RWPE2 (cell line): ENCODE measurements at places on chromosomes 3 and 15.

DNA sequence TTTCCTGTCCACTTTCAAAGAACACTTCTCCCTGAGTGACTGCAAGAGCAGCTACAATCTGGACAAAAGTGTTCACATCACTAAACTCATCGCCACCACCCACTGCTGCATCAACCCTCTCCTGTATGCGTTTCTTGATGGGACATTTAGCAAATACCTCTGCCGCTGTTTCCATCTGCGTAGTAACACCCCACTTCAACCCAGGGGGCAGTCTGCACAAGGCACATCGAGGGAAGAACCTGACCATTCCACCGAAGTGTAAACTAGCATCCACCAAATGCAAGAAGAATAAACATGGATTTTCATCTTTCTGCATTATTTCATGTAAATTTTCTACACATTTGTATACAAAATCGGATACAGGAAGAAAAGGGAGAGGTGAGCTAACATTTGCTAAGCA, 1.8 kb downstream of the CCRL2 start:
- no peak for DNase-seq

- no peak for DNase-seq
Measured at GRCh38 chr3:136703429-136703828, 48.7 kb downstream of the STAG1 start.

DNA sequence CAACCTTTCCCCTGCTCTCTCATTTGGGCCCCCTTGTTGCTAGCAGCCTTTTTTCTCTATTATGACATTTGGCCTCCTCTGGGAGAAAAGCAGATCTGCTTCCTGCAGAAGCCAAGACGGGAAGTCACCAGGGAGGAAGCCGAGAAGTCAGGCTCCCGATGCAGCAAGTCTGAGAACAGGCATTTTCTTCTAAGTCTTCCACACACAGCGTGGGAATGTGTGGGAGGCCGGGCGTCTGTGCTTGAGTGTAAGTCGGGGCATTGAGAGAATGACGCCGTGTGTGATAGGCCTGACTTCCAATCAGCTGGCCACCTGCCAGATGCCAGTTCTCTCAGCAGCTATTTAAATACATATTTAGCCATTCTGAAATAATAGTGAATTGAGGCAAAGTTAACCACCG, 75.8 kb upstream of the FAM98B start:
- no peak for DNase-seq

GRCh38 chr3:64473466-64473865, 214.3 kb downstream of the ADAMTS9 start:
- DNase-seq = no peak

DNA sequence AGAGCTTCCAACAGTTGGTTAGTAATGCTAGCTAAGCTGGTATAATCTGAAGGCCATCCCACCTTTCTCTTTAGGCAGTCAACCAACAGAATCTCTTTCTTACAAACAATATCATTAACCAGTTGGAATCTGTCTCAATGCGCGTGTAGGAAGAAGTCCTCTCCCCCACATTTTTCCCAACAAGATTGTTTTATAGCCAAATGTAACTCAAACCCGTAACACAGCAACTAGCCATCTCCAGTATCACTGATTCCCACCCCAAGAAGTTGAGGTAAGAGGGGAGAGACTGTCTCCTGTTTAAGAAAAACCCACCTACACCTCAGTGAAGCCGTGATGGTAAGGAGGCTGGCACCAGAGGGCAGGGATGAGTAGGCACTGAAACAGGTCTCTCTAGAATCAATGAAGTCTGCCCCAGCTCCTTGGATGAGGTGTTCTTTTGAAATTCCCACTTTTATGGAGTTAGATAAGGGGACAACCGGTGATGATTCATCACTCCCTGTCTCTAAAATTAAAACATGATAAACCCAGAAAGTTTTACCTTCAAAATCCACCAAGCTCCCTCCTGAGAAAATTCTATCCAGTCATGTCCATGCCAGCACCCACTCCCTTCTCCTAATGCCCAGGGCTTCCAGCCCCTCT, 30.9 kb downstream of the CDC25A start:
- DNase-seq = no peak

DNA sequence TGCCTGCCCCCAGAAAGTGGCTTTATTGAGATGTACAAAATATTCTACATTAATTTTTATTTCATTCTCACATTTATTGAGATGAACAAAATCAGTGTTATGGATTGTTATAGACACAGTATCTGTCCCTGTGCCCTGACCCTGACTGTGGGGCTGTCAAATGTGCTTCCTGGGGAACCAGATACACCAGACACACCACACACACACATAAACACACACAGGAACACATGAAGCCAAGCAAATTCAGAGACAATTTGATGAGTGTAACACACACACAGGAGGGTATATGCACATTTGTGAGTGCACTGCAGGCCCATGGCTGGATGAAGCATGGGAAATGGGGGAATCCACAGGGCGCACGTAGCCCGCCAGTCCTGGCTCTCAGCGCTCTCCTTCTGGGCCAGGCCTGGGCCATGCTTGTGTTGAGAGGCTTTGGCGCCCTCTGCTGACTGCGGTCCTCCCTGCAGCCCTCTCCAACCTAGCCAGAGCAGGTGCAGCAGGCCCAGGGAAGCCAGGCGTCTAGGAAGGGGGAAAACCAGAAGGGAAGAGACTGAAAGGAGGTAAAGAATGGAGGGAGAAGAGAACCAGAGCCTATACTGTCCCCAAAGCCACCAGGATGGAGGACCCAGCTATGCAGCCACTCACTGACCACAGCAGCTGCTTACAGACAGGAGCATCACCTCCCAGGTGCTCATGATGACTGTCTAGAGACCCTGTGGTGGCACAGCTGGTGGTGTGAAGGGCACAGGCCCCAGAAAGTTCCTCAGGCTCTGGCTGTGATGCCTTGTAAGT, 18.0 kb upstream of the LOXL1 start:
- DNase-seq = no peak

- no peak for DNase-seq
Measured at GRCh38 chr3:156389449-156389950, 165.4 kb downstream of the SSR3 start.

DNA sequence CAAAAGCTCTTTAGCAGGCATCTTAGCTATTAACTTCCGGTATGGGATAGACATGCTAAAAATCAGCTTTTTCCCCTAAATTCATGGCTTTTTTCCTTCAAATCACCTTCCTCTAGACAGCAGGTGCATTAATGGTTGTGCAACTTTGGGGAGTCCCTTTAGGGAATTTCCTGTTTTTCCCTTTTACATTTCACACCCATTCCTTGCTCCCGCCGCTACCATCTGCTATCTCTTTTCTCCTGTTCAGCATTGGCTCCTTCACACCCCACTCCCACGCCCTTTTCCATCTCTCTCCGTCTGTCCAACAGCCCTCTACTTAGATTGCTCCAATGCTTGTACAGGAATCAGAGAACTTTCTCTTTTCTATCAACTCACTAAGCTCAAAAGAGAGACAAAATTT, 43.4 kb downstream of the FEZF2 start:
- DNase-seq = no peak

DNA sequence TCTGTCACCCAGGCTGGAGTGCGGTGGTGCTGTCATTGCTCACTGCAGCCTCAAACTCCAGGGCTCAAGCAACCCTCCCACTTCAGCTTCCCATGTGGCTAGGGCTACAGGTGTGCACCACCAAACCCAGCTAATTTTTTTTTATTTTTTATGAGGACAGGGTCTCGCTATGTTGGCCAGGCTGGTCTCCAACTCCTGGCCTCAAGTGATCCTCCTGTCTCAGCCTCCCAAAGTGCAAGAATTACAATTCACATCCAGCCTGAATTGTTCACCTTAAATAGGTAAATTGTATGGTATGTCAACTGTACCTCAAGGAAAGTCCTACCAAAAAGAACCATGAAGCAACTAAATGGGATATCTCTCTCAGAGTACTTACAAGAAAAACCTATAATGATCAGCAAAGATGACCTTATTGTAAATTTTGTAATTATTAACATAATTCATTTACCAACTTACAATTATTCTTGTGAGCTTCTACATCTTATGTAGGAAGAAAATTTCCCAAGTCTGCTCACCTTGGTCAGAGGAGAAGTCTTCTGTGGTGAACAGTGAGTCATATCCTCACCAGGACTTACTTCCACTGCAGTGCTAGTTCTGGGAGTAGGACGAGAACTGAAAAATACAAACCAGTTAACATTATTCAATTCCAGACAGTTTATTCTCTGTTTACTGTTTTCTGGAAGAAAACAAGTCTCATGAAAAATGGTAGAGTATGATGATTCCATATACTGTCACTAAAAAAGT, 54.4 kb downstream of the ULK4 start:
- no peak for DNase-seq

DNA sequence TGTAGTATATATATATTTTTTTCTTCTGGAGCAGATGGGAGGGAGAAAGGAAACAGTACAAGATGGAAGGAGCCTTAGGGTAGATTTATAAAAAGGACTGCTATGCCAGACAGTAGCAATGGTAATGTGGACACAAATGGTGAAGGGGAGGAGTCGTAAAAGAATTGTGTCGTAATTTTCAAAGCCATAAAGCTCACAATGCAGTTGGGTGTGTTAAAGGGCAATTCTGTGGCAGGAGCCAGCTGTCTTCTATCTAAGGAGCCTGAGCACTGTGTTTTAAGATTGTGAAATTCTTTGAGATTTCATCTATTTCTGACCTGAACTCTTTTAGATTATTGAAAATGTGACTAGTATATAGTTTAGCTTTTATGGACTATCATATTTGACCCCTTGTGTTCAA, 58.9 kb downstream of the CNOT10 start:
- DNase-seq = no peak

GRCh38 chr3:36796881-36797280, 32.5 kb upstream of the DCLK3 start:
- DNase-seq = no peak

GRCh38 chr3:99332276-99332675, 306.1 kb upstream of the COL8A1 start:
- no peak for DNase-seq

GRCh38 chr3:143658861-143659260, 189.4 kb downstream of the SLC9A9 start:
- DNase-seq = no peak

GRCh38 chr15:86162172-86162591, 82.5 kb downstream of the AGBL1 start:
- no peak for DNase-seq

DNA sequence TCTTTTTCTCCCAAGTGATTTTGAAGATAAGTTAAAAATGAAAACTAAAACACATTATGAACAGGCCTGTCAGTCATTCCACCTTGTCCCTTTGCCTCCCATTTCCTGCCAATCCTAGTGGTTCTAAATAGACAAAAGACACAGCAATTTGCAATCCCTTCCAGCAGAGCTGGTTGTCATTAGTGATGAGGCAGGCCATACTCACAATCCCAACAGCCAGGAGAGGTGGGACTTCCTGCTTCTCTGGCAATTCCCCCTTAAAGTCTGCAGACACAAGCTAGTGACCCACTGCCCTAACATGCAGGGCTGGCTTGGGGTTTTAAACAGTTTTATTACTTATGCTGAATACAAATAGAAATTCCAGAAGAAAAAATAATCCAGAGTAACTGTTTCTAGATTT, 38.4 kb upstream of the RBP1 start:
- DNase-seq = no peak

DNA sequence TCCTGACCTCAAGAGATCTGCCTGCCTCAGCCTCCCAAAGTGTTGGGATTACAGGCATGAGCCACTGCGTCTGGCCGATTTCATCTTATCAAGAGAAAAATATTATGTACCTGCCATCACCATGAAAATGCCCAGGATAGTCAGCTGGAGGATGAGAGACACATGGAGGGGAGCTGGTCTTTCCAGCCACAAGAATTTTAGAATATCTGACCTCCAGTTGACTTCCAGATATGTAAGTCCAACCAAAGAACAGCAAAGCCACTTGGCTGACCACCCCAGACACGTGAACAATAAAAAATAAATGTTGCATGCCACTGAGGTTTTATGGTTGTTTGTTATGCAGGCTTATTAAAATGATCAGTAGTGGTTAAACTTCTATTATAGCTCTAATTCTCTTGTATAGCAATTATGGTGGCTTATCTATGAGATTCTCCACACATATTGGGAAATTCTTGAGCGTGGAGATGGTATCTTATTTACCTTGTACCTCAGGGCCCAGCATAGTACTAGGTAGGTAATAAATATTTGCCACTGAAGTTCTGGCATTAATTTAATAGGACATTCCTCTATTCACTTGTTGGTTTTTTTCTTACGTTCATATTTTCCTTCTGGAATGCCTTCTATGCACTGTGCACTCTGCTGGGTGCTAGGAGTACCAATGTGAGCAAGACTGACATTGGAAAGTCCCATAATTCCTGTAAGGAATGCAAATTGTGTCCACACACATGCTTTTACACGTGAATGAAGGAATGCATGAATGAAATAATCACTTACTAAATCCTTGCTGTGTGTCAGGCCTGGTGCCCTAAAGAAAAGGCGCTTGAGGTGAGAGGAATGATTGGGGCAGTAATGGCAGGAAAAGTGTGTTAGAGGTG, 77.6 kb downstream of the EDEM1 start:
- no peak for DNase-seq

DNA sequence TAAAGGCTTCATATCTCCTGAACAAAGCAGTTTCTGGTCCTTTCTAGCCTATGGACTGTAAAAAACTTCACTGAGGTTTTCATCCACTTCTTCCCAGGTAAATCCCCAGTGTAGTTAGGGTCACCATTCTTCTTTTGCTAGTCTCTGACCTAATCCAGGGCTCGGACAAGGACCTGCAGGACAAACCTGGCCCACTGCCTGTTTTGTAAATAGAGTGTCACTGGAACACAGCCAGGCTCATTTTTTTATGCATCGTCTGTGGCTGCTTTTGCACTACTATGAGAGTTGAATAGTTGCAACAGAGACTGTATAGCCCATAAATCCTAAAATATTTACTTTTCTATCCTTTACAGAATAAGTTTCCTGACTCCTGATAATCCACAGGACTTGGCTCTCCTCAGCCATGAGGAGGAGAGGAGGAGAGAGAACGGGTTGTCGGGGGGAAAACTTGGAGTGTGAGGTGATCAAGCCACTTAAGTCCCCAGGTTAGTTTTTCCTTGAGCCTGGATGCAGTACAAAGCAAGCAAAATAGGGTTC, 29.0 kb downstream of the CCR3 start:
- DNase-seq = no peak

GRCh38 chr15:47411733-47412132, 305.6 kb upstream of the SEMA6D start:
- DNase-seq = no peak

GRCh38 chr3:174023421-174023820, 625.9 kb downstream of the NLGN1 start:
- DNase-seq = no peak

DNA sequence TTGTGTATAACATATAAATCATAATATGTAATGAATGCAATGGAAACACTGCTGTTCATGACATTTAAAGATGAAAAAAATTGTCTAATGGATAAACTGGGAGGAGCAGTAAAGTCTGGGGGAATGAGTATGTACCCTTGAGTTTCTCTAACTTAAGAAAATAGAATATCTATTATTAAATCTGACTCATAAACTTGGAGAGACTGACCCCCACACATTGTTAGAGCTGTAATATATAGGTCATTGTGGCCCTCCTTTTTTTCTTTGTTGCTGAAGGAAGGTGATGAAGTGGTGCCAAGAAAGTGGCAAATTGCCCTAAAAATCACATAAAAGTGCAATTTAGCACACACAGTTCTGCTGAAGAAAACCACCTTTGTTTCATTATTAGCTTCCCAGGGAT, 389.8 kb upstream of the RARB start:
- no peak for DNase-seq
